ENCODE measurements at places on chromosomes 3 and 15.

- no peak for DNase-seq
These were observed 9.9 kb downstream of the KY start for GRCh38 chr3:134640872-134641470.

- DNase-seq: no peak
These were observed 14.6 kb downstream of the PSMD6 start for GRCh38 chr3:64008487-64009351.

- DNase-seq: no peak
These were observed 4.8 kb downstream of the ADAMTSL3 start for GRCh38 chr15:83658430-83659416.

DNA sequence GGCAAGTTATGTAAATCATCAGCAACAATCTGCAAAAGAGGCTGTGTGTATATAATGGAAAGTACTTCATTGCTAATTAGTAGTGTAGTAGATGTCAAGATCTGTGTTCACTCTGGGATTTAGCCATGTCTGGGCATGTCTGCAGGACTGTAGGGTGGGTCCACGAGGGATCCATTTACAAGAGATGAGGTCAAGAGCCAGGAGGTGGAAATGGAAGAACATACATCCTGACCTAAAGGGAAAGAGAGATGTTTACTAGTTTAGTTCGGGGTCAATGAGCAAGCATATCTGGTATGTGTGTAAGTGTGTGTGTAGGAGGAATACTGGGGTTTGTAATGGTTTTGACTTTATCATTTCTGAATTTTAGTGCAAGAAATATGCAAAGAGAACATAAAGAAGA lies 171.5 kb upstream of the NANOGP8 start:
- no peak for DNase-seq

DNA sequence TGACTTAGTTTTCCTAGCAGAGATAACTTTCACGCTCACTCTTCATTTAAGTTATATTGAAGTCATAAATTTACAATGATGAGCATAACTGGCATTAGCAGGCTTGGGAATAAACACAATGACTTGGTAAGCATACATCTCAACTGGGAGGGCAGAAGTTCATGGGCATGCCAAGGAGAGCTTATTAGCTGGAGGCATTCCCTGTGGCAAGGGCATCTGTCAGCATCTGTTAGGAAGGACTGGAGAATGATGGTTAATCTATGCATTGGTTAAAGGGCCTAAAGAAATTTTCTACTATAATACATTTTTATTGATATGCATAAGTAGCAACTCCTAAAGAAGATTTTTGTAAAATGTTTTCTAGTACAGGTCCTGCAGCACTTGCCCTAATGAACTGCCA lies 52.4 kb downstream of the NEK11 start:
- no peak for DNase-seq

GRCh38 chr15:60548101-60548500 lies 69.2 kb upstream of the ICE2 start:
- peak; percentile 67 for DNase-seq

GRCh38 chr3:100023595-100023994 lies 90.7 kb downstream of the FILIP1L start:
- no peak for DNase-seq

GRCh38 chr3:164451072-164451910 lies 627.0 kb downstream of the SI start:
- no peak for DNase-seq

DNA sequence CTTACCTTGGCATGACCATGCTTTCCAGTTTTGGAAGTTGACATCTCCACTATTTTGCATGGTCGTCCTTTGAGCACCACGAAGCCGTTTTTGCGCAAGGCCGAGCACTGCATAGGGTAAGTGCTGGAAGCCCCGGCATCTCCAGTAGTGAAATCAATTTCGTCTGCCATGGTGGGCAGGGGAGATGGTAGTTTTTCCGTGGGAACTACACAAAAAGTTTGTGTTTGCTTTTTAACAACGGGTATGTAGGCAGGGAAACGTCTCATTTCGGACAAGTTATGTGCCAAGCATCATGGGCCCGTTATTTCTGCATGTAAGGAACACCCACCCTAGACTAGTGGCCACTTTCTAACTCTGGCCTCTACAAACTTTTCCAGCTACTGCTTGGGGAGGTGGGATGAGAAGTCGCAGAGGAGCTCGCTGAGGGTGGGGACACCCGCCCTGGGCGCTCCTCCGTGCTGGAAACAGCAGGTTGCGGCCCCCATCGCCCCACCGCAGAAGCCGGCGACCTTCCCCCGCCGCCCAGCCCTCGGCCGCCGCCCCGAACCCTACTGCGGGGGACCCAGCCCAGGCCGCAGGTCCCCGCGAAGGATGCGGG lies 701 bp downstream of the EIF5A2 start:
- DNase-seq: peak; percentile 40

- DNase-seq: peak; percentile 60
These were observed 4.7 kb upstream of the GOLGA8B start for GRCh38 chr15:34588046-34588674.

GRCh38 chr3:160755776-160756304 lies at the start of gene PPM1L:
Gene PPM1L (plus strand): TSS chr3:160756231.
- peak; percentile 54 for DNase-seq

- DNase-seq: no peak
These were observed 5.8 kb upstream of the PSTPIP1 start for GRCh38 chr15:76988867-76989780.

GRCh38 chr3:49568965-49569364 lies 14.7 kb downstream of the BSN start:
- DNase-seq: no peak

DNA sequence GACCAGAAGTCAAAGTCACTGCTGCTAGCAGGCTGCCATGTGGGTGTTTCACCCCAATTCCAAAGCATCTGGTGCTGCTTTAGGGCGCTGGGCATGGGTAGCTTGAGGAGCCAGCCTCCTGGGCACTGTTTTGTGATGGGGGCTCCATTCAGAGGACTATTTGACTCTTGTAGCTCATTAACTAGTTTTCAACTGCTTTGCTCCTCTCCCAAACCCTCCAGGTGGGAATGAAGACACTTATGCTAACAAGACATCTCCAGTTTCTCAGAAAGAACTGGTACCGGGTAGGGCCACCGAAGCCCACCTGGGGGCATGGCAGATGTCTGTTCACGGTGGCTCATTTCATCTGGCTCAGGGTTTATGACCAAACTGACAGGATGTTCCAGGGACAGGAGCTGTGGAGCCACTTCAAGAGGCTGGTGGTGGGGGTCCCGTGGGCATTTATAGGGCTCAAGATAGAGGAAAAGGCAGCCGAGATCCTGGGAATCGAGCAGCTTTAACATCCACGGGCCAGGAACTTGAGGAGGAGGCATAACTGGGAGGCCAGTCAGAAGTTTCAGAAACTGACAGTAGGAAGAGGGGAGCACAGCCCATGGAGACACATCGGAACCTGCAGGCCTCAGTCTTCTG lies 17.7 kb downstream of the AMOTL2 start:
- DNase-seq: no peak

DNA sequence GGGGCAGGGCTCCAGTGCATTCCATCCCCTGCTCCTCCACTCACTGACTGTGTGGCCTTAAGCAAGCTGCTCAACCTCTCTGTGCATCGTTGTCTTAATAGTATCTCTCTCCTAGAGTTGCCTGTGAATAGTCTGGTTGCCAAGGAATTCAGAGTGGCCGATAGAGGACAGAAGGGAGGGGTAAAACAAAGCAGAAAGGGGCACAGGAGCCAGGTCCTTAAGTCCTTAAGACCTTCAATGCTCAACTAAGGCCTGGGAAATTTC lies 13.7 kb upstream of the CYP11A1 start:
- no peak for DNase-seq

GRCh38 chr3:173238091-173238490 lies 97.1 kb upstream of the SPATA16 start:
- DNase-seq: no peak

DNA sequence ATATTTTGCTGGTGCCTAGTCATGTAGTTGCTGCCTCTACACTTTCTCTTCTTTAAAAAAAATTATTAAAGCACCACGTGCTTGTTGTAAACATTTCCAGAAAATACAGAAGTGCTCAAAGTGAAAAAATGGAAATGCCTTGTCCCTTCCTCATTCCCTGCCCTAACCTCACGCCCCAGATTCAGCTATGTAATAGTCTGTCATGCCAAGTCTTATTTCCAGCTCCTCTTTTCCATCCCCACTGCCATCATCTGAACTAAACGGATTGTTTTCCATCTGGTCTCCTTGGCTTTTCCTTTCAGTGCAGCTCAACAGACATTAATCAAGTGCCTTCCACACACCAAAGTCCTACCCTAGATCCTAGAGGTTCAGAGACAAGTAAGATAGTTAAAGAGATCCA lies 15.5 kb downstream of the ZNF774 start:
- no peak for DNase-seq

DNA sequence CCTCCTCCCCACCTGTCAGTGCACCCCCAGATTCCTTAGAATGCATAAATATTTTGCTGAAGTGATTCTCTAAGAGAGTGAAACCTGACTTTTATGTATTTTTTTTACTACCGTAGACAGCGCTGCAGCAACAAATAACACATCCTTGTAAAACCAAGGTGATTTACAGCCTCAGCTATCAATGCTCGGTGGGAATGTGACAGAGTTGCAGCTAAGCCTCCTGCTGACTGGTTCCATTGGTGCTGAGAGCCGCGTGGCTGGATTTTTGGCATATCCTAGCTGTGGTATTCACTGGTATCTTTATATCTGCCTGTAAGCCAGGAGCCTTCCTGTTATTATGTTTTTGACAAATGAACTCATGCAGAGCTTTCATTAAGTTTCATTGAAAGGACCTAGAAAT lies 11.0 kb downstream of the FGD5 start:
- no peak for DNase-seq

DNA sequence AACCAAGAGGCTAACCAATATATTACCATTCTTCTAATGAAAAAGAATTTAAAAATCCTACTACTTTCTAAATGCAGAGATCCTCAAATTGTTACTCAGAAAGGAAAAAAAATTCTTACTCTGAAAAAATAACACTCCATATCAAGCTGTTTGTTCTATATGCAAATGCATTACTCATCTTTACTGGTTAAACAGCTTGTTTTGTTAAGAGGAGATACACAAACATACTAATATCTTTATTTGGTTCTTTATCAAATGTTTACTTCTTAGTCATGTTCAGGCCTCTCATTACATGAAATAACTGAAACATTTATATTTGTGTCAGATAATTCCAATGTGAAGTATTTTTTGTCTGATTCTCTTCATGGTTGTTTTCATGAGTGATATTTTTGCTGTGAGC lies 146.8 kb downstream of the PCCB start:
- DNase-seq: no peak

DNA sequence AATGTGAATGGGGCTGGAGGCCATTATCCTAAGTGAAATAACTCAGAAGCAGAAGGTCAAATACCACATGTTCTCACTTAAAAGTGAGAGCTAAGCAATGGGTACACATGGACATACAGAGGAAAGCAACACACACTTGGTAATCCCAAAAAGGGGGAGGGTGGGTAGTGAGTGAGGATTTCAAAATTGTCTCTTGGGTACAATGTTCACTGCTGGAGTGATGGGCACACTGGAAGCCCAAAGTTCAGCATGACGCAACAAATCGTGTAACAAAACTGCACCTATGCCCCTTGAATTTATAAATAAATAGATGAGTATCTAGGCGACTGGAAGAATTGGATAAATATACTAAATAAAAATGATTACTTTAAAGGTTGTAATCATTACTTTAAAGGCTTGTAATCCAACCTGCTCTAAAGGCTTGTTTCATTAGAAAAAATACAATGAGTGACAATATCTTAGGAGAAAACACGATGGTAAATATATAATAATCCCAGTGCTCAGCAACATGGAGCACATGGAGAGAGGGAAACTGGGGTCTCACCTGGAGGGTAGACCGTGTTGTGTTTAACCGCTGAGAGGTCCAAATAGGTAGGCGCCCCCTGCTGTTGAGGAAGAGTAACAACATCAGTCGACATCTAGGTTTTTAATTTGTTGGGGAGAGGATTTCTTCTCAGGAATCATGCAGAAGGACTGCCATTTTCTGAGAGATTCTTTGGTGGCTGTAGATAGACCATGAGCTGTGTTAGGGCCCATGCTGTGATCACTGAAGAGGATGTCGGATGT lies 78.5 kb upstream of the ROBO1 start:
- no peak for DNase-seq

- DNase-seq: no peak
These were observed 15.0 kb downstream of the TAGLN3 start for GRCh38 chr3:112013784-112014143.

- peak; percentile 96 for DNase-seq
These were observed at the start of gene AKAP13 for GRCh38 chr15:85380217-85380811. Gene AKAP13 (plus strand): TSS chr15:85380603. CDS start chr15:85485721, 105,118 bp downstream.

GRCh38 chr3:98982351-98982750 lies 80.9 kb upstream of the DCBLD2 start:
- no peak for DNase-seq

DNA sequence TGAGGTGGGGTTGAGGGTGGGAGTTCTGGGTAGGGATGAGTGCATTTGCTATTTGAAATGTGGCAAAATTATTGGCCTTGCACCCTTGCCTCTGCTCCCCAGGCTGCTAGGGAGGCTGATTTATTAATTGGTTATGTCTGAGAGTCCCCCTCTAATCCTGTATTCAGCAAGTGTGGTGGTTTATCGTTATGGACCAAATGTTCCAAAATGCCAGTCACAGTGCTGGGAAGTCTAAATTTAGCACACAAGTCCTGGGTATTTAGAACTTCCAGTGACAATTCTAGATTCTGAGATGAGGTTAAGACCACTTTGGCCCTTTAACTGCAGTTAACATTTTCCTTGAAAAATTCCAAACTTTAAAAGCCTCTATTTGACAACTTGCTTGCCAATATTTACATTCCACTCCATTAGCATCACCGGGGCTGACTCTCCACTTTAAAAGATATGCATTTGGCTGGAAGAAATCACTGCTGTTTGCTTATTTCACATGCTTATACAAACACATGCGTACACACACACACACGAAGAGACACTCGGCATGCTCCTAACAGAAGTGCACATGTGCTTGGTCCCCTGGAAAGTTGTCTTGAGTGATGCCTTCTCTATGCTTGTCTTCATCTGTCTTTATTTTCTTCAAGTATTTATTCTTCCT lies 247.7 kb downstream of the IL20RB start:
- DNase-seq: no peak

- DNase-seq: no peak
These were observed 76.1 kb upstream of the SPATA16 start for GRCh38 chr3:173217127-173217526.

GRCh38 chr3:105866656-105867653 lies 1.9 kb downstream of the CBLB start:
- peak; percentile 36 for DNase-seq

DNA sequence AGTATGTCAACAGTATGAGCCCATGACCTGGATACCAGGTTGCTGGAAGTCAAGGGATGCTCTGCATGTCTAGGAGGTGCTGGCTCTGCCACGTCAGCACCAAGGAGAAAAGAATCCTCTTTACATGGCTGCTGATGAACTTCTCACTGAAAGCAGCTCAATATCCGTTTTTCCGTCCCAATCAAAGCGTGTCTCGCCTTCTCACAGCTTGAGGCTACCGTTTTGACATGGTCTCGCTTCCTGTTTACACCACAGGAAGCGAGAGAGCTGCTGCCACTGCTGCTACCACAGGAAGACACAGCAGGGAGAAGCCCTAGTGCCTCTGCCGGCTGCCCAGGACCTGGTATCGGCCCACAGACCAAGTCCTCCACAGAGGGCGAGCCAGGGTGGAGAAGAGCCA lies 27.3 kb downstream of the STARD5 start:
- DNase-seq: peak; percentile 67
